SK-N-DZ (cell line): ENCODE measurements at places on chromosomes 11 and 22.

DNA sequence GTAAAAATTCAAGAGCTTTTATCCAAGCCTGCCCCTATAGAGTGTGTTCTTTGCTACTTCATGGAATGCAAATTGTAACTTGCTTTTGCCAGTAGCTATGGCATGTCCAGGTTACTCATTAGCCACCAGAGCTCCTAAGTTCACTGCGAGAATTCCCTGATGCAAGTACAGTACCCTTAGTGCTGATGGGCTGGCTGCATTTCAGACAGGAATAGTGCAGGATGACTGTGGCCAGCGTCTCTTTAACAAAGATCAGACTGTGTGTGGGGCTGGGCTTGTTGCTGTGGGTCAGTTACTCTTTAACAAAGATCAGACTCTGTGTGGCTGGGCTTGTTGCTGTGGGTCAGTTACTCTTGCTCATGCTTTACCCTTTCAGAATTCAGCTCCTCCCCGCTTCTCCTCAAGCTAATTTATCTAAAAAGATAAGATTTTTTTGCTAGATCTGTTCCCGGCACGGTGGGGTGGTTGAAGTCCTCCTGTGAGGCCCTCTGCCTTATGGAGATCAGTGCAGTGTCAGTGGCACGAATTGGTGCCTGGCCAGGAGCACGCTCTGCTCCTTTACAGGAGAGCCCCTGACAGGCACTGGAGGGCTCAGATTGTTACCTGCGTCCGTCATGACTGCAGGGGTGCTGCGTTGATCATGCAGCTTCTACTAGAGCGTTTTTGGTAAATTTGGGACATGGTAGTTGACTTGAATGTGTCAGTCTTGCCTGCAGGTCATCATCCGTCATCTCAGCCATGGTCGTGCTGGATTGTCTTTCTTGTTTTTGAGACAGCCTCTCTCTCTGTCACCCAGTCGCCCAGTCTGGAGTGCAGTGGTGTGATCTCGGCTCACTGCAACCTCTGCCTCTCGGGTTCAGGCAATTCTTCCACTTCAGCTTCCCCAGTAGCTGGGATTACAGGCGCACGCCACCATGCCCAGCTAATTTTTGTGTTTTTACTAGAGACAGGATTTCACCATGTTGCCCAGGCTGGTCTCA is 27.0 kb downstream of the AP2A2 start:
- DNase-seq = peak; percentile 23

DNA sequence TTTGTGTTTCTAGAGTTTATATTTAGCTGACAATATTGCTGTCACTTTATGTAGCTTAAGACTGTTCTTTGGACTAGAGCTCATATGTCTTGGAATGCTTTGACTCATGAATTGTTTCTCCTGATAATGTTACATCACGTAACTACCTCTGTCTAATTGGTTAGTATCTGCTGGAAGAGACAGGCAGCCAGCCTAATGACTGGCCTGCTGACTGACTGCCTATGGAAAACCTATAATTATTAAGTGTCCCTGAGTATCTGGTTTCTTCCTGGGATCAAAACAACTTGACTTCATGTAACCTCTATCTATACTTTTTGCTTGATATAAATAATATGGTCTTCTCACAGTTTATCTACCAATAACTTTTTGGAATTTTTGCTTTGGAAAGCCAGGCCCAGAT is 9.4 kb downstream of the SOX6 start:
- no peak for DNase-seq

GRCh38 chr22:30325065-30325720 is 1.5 kb downstream of the TBC1D10A start:
- no peak for DNase-seq

DNA sequence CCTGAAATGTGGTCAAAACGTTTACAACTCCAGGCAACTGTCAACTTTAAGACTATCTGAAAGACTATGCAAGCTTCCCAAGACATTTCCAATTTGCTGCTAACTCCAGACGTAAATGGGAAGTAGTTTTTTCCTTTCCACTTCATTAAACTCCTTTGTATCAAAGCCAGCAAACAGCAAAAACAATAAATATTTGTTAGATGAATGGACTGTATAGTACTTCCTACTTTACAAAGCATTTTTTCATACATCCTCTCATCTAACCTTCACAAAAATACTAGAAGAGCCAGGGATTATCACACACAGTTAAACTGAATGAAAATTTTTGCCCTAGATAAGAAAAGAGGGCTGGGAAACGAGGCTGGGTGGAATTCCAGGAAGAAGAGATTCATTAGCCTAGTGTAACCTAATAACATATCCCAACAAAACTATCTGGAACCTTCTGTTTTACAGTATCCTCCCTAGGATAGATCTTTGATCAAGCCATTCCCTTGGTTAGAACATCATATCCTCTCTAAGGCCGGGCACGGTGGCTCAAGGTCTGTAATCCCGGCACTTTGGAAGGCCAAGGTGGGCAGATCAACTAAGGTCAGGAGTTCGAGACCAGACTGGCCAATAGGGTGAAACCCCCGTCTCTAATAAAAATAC is 10.4 kb downstream of the NUP98 start:
- DNase-seq = no peak

DNA sequence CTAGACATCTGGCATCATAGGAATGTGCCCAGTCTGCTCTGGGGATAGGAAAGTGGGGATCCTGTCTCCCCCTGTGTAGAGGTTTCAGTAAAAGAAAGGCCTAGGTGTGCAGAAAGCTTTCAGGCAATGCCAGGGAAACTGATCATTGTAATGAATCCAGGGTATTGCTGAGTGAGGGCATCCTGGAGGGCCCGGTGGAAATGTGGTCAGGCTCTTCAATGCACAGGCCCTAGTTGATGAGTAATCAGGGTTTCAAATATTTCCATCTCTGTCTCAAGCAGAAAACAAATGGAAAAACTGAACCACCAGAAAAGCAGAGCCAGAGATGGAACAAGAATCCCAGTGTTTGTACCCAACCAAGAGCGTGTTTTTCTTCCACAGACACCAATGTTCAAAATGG is 2.0 kb downstream of the CD3E start:
- no peak for DNase-seq

- DNase-seq = no peak
These were observed 9.1 kb downstream of the APOL4 start for GRCh38 chr22:36192542-36192941.

- no peak for DNase-seq
These were observed 92.4 kb downstream of the PICALM start for GRCh38 chr11:85976525-85976924.

DNA sequence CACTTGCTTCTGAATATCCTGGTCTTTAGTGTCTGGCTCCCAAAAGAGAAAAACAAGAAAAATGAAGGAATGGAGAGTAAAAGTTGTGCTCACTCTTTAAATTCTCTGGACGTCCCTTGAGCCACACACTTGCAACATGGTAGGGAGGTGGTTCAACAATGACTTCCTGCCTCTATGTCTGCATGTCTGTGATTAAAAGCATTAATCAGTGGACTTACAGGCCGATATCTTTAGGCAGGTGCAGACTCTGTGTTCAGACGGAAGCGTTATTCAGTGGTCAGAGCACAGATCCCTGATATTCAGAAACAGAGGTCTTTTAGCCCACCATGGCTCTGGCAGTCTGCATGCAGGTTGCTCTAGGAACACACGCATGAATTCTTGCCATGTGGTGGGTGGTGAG is 1920.0 kb upstream of the RAG2 start:
- DNase-seq = no peak

GRCh38 chr11:27403195-27403594 is 40.2 kb upstream of the CCDC34 start:
- DNase-seq = no peak

GRCh38 chr11:67417425-67417824 is 1.9 kb downstream of the CARNS1 start:
- DNase-seq = no peak

- DNase-seq = peak; percentile 47
These were observed 10.7 kb downstream of the KRTAP5-5 start for GRCh38 chr11:1640076-1640946.

- DNase-seq = no peak
These were observed 6.0 kb upstream of the GAS2L1 start for GRCh38 chr22:29300467-29300806.

DNA sequence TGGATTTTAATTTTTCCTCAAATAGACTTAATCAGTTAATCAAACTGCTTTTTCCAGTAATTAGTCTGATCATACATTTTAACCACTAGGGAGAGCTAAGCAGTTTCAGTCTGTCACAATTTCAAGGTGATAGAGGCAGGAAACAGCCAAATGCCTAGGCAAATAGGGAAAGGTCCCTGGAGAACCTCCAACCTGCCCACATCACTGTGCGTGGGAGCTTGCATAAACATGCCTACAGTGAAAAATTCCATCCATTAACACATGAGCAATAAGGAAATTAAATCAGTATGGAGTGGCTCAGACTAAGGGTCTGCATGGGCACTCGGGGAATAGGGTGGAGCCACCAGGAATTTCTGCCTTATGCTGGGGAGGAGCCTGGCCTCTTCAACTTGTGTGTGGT is 74.6 kb downstream of the AASDHPPT start:
- no peak for DNase-seq
